ENCODE measurements at places on chromosomes 12 and 14.

DNA sequence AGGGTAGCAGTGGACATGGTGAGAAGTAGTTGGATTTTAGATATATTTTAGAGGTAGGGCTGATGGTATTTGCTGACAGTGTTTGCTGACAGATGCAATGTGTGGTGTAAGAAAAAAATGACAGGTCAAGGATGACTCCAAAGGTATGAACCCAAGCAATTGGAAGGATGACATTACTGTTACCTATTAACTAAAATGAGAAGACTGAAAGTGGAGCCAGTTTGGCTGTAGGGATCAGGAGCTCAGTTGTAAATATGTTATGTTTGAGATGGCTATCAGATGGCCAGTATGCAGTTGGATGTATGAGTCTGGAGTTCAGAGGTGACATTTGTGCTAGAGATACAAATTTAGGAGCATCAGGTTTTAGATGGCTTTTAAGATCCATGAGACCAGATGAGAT is 17.4 kb upstream of the SERPINA6 start:
- DNase-seq: no peak

DNA sequence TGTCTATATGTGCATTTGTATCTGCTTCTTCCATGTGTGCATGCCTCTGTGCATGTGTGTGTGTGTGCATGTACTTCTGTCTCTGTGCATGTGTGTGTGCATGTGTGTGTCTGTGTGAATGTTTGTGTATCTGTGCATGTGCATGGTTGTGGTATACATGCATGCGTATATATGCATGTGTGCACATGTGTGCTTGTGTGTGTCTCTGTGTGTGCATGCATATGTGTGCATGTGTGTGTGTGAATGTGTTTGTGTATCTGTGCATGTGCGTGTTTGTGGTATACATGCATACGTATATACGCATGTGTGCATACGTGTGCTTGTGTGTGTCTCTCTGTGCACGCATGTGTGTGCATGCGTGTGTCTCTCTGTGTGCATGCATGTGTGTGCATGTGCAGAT is 363.2 kb upstream of the SFSWAP start:
- no peak for DNase-seq

GRCh38 chr12:47504775-47505446 is 200.9 kb downstream of the RPAP3 start:
- DNase-seq: no peak

GRCh38 chr14:21059842-21060613 is 2.4 kb downstream of the RNASE8 start:
- no peak for DNase-seq

All from CD4-positive, alpha-beta T cell (primary cell).